ENCODE measurements at places on chromosomes 1 and 21. TPM values are rescaled to one million over a fixed set of nuclear protein-coding genes. Genes with fewer than 3 reads are reported as not detected.

GRCh38 chr1:31389616-31390015, 16.7 kb upstream of the FABP3 start:
- H3K36me3 ChIP-seq: no peaks in the 10 kb centered on the region
- DNase-seq: no peak
- no peak overlapping the region for H3K4me3 ChIP-seq

DNA sequence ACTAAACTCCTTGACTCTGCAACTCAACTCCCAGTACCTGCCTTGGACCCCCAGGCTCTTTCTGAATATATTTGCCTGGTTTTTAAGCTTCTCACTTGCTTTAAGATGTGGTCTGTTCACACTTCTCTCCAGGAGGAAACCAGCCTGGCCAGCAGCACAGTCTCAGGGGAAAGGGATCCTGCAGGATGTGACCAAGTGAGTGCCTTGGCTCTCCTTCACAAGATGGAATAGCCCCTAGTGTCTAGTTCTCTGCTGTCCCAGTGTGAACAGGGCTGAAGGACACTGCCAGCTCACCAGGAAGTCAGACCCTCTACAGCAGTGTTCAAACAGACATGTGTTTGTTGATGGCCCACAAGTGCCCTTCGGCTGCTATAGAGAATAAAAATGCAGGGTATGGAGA, 32.9 kb downstream of the CD244 start:
- H3K27me3 ChIP-seq: no peaks in the 10 kb centered on the region
- no peak for DNase-seq
- H3K36me3 ChIP-seq: peaks cover 4% of the 10 kb centered on the region
- H3K4me3 ChIP-seq: no peak overlapping the region
- H3K4me1 ChIP-seq: peaks cover 26% of the 10 kb centered on the region

DNA sequence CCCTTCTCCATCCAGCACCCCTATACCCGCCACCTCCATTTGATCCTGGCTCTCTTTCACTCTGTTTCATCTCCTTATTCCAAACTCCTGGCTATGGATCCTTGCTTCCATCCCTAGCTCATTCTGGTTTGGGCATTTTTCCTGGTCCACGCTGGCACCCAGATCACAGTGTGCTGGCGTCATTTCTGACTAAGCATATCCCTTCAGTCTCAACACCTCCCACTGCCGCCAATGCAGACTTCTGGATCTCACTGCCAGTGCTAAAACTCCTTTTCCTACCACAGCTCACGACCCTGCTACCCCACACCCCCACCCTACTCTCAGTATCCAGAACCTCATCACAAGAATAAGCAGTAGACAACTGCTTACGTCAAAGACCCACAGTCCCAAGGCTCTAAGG, 16.3 kb downstream of the SEC16B start:
- no peak overlapping the region for H3K27ac ChIP-seq
- no peak overlapping the region for H3K4me3 ChIP-seq
- peaks cover under 1% of the 10 kb centered on the region for H3K27me3 ChIP-seq
- no peaks in the 10 kb centered on the region for H3K36me3 ChIP-seq
- no peaks in the 10 kb centered on the region for H3K4me1 ChIP-seq

- H3K27ac ChIP-seq: no peak overlapping the region
- peaks cover 2% of the 10 kb centered on the region for H3K4me1 ChIP-seq
- peaks cover 25% of the 10 kb centered on the region for H3K36me3 ChIP-seq
- DNase-seq: no peak
These were observed 21.3 kb upstream of the DHX9 start for GRCh38 chr1:182817802-182818201.

- DNase-seq: peak; percentile 82
- peaks cover 18% of the 10 kb centered on the region for H3K36me3 ChIP-seq
- no peaks in the 10 kb centered on the region for H3K27me3 ChIP-seq
- peak overlapping the region; percentile 68 for H3K27ac ChIP-seq
These were observed 43.6 kb downstream of the C21orf91 start for GRCh38 chr21:17775431-17776126.

The CA14 gene
- total RNA-seq: not detected

The OR2W3 gene
- not detected for total RNA-seq

Measured in activated CD8-positive, alpha-beta T cell treated with anti-CD3 and anti-CD28 coated beads for 36 hours (primary cell).